ENCODE measurements at places on chromosomes 2 and 18. TPM values are rescaled to one million over a fixed set of nuclear protein-coding genes. Genes with fewer than 3 reads are reported as not detected.

The MPV17 gene
- total RNA-seq: 35.0 TPM

The SERPINB3 gene
- total RNA-seq: not detected

The EFHD1 gene
- 3.4 TPM for total RNA-seq

The ASAP2 gene
- total RNA-seq: 61.7 TPM

The TMEFF2 gene
- 0.37 TPM for total RNA-seq

The SAG gene
- total RNA-seq: not detected

The CAPN14 gene
- 0.08 TPM for total RNA-seq

The STARD6 gene
- total RNA-seq: not detected

The TUBB8B gene
- not detected for total RNA-seq

The NT5DC4 gene
- not detected for total RNA-seq

The TUBA4B gene
- total RNA-seq: not detected

The SRD5A2 gene
- not detected for total RNA-seq

The ASNSD1 gene
- total RNA-seq: 24.4 TPM

The RGPD3 gene
- total RNA-seq: 0.11 TPM

The BCL2 gene
- 13.9 TPM for total RNA-seq

The NCKAP5 gene
- 2.9 TPM for total RNA-seq

Measured in colonic mucosa (tissue), 4 donors.